ENCODE measurements at places on chromosomes 12 and 14.

DNA sequence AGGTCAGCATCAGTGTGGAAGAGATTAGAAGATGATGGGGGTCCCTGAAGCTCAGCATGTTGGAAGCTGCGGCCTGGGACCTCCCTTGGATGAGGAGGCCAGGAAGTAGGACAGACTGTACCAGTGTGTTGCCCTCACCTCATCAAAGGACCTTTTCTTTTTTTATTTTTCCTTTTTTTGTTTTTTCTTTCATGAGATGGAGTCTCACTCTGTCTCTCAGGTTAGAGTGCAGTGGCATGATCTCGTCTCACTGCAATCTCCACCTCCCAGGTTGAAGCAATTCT is 16.4 kb upstream of the FAM222A start:
- no peak for DNase-seq

DNA sequence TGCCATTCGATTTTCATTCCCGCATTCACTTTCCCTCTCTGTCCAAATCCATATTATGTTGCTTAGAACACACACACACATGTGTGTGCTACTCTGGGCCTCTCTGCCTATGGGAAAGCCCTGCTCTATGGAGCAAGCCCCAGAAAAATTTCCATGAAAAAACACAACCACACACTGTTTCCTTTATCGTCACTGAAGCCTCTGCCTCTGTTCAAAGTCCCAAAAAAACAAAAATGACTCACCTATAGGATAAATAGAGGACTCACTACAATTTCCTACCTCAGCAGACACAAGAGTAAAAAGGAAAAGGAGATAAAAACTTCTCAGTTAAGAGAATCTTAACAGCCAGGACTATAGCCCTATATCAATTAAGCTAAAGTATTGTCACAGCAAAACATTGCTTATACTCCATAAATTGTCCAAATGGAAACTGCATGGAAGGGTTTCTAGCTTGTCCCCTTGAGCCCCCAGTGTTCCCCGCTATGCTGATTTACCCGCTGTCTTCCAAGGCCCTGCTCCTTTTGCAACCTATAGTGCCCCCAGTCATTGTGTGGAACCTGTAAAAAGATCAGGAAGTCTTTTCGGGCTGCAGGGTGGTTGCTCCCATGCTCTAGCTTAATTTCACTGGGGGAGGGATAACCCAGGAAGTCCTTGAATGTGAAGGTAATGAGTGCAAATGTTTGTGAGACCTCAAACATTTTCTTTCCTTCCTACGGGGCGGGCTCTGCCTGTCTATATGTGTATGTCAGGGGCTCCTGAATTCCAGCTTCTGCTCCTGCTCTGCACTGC is 11.1 kb upstream of the PIP4K2C start:
- DNase-seq = no peak

- peak; percentile 89 for DNase-seq
Measured at GRCh38 chr14:60753264-60754119, 18.9 kb downstream of the MNAT1 start.

- DNase-seq = no peak
Measured at GRCh38 chr14:96117101-96117897, 78.1 kb downstream of the C14orf132 start.

GRCh38 chr12:22287776-22288621 is 46.5 kb downstream of the ST8SIA1 start:
- peak; percentile 23 for DNase-seq

GRCh38 chr12:63308671-63309070 is 157.7 kb upstream of the AVPR1A start:
- DNase-seq = no peak

DNA sequence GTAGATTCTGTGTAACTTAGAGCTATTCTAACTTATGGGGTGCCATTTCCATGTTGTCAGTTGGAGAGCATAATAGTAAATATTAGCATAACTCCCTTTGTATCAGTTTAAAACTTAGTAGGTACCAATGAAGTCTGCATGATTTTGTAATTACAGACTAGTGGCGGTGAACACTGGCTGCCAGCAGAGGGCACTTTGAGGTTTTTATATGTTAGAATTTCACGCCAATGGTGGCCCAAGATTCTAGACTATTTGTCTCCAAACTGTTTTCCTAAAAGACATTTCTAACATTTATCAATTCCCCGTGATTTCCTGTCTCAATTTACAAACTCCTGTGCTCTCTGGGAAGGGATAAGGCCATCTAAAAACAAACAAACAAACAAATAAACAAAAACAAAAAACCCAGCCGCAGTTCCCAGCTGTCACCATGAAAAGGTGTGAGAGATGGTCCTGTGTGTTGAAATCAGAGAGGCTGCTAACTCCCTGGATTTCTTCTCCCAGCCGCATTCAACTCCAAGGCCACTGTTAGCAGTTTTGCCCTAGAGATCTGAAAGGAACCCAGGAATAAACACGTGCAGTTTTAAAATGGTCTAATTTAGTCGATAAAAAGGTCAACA is 57.6 kb downstream of the BRMS1L start:
- DNase-seq = peak; percentile 53

GRCh38 chr14:53156238-53156637 is 3.1 kb upstream of the DDHD1 start:
- no peak for DNase-seq

DNA sequence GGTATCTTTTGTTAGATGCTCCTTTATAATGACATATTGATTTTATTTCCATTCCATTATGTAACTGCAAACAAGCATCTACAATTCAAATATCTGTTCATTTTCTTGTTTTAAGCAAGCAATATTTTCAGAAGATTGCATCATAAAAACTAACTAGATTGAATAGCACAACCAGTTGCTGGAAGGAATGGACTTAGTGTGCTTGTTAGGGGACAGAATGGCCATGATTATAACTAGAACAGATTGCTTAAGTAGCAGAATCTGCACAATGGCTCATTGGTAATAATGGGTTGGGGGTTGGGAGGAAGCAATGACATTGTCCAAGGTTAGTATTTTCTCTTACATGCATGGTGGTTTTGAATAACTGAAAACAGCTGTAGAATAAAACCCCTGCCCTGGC is 939.5 kb downstream of the SLC16A7 start:
- no peak for DNase-seq

DNA sequence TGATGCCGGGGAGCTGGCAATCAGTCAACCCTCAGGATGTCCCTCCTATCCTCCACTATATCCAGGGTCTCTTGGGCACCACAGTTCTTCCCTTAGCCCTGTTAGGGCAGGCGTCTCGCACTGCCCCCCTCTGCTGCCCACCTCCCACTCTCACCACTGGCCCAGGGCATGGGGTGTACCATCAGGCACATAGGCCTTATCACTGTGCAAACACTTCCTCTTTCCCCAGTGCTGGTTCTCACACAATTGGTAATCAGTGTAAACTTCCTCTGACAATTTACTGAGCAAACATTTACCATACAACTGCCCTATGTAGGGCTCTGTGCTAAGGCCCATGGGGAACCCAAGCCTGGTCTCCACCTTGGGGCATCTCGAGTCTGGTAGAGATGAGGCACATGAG is 20.1 kb upstream of the TMED10 start:
- no peak for DNase-seq

GRCh38 chr12:66047411-66048021 is 83.0 kb downstream of the LLPH start:
- no peak for DNase-seq

GRCh38 chr12:93048656-93049055 is 119.6 kb upstream of the EEA1 start:
- no peak for DNase-seq

DNA sequence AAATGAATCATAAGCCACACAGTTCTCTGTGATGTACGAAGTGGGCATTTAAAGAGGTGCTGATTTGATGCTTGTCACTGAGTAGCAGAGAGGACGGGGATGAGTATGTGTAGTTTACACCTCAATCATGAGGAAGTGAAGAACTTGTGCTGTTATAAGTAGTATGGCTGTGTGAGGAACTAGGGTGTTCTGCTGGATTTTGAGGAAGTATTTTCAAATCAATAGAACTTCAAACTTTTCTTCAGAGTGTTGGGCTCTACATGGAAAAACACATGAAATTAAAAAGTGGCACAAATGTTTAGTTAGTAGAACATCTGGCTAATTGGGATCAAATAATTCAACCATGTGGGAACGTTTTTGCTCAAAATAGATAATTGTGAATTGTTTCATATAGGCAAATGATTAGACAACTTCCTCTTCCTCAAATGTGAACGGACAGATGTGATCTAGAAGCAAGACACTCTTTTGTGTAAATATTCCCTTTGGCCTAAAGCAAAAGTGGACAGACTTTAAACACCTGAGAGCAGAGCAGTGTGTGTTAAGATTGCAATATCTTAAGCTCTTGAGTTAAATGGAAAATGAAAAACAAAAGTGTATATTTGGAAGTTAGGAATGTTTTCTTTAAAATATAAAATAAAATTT is 168.5 kb downstream of the NAV3 start:
- no peak for DNase-seq

GRCh38 chr14:100222224-100223093 is 16.5 kb upstream of the YY1 start:
- no peak for DNase-seq

GRCh38 chr14:73842851-73843250 is 8.8 kb upstream of the PTGR2 start:
- DNase-seq = no peak

DNA sequence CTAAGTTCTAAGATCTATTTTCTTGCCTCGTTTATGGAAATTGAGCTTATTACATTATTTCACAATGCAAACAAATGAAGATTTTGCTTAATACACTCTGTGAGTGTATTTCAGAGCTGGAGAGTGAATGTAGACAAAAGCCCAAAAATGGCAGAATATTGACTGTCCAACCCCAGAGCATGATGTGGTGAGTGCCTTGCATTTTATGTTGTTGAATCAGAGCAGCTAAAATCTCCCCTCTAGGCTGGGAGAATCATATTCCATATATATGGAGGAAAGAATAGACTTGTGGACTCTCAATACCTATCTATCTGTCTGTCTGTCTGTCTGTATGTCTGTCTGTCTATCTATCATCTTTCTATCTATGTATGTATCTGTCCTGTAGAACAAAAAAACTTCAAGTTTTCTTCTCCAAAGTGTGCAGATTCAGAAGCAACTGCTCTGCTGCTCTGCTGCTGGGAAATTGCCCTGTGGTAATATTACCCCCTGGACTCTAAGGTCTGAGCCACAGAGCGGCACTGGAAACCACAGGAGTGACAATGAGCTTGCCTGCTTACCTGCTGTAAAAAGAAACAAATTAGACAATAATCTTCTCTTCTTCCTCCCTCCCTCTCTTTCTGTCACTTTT is 209.4 kb upstream of the PRICKLE1 start:
- DNase-seq = no peak

DNA sequence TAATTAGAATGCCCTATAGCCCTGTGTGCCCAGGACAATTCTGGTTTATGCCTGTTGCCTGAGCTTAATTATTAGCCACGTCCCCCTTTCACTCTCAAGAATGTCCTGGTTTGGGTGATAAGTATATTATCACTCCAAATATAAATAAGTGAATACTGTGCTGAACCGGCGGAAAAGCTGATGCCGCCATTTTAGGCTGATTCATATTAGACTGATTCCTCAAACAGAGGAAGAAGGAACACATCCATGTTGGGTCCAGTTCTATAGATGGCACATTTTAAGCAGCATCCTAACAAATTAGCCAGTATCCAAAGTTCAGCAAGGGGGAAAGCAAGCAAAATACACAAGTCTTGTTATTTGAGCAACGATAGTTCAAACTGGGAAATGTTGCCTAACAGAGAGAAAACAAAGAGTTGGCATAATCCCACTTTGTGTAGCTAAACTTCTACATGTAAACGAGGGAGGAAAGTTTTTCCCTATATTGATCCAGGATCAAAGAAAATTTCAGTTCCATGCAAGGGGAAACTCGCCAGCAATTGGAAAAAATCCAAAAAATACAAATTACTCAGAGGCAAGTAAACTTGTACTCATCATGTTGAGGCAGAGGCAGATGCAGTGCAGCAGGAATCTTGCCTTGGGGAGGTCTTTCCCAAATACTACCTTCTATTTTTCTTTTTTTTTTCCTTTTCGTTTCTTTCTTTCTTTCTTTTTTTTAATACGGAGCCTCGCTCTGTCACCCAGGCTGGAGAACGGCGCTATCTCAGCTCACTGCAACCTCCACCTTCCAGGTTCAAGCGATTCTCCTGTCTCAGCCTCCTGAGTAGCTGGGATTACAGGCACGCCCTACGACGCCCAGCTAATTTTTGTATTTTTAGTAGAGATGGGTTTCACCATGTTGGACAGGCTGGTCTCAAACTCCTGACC is 96.2 kb downstream of the ITPR2 start:
- no peak for DNase-seq

- no peak for DNase-seq
Measured at GRCh38 chr12:32366714-32367113, 32.6 kb upstream of the FGD4 start.

GRCh38 chr14:77508249-77508648 is 9.6 kb upstream of the ISM2 start:
- DNase-seq = no peak

DNA sequence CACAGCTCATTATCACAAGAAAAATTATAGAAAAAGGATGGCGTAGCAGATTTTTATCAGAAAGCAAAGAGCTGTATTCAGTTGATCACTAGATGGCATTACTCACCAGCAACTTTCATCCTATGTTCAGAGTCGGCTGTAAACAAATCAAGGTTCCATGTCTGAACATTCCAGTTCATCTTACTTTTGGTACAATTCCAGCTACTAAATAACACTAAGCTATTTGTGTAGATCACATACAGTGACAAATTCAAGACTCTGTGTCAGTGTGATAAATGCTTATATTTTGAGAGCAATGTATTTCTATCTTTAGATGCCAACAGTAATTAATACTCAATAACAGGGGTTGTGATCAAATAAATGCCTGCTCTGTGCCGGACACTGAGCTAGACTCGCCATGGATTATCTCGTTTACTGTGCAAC is 30.1 kb downstream of the NRDE2 start:
- peak; percentile 5 for DNase-seq

GRCh38 chr14:54881761-54882401 is 20.7 kb downstream of the GCH1 start:
- DNase-seq = peak; percentile 51

DNA sequence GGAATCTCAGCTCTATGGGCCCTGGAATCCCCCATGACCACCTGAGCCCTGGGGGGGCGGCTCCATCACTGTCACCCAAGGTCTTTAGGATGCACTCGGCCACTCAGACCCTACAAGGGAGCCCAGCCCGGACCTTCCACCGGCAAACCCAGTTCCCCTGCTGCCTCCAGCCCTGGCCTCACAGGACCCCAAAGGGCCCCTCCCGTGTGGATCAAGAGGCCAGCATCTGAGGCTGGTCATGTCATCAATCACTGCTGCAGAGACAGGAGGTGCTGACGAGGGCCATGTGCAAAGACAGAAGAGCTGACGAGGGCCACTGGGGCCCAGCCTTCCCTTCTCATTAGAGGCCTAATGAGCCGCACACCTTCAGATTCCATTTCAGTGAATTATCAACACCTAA is 39.0 kb upstream of the SFSWAP start:
- DNase-seq = no peak

DNA sequence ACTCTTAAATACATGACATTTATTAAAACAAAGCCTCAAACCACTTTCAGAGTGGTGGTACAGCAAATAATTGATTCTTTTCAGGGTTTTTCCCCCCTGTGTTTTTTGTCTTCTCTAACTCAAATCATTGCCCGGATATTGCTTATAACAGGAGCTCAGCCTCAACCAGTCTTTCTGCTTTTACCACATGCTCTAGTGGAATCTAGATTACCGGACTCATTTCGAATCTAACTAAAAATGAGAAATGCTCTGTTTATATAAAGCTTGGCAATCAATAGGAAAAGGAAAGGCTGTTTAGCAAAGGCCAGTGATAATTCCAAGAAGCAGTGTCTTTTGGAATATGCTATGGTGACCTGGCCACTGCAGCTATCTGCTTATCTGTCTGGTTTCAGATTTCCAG is 161.5 kb downstream of the ETV6 start:
- DNase-seq = peak; percentile 57

GRCh38 chr12:62967701-62968100 is 32.8 kb upstream of the PPM1H start:
- DNase-seq = no peak

Measured in activated CD4-positive, alpha-beta T cell treated with anti-CD3 and anti-CD28 coated beads, Interleukin-2, Interleukin-6, amounts not matched to agents 100 ng/mL and 50 ng/mL, durations not matched to agents 16 hours and 8 hours (primary cell).